Suppressor macrophage treated with lipopolysaccharide for 1 hour (primary cell): ENCODE measurements at places on chromosomes 12 and 14.

GRCh38 chr12:24088751-24089509 lies 139.5 kb upstream of the SOX5 start:
- DNase-seq, result no peak

DNA sequence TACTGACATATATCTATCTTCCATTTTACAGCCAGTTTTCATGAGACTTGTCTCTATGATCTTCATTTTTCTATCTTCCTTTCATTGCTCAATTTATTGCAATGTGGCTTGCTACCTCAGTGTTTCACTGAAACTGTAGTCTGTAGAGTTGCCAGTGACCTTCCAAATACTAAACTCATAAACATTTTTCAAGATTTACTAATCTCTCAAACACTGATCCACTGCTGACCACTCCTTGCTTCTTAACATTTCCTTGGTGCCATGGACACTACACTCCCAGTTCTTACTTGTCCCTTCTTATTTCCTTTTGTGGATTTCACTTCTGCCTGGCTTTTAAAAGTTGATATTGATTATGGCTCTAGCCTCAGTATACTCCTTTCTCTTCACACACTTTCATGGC lies 95.4 kb upstream of the SLCO1C1 start:
- no peak for DNase-seq

DNA sequence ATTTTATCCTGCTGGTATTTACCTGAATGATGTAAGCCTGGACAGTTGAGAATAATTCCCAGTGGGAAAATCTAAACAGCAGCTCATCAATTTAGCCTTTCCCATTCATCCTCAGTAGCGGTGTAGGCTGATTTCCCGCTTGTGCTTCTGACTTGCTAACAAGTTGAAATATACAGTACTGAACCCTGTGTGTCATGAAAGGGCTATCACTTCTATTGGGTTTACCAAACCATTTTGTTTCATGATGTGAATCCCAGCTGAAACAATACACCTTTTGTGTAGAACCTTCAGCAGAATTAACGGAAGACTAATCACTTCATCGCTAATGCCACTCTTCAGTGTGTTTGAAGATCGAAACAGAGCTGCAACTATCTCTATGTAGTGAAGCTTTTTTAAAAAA lies 88.4 kb downstream of the POLR3B start:
- DNase-seq, result no peak

GRCh38 chr14:21866479-21866878 lies 192.9 kb upstream of the OR4E1 start:
- no peak for DNase-seq

DNA sequence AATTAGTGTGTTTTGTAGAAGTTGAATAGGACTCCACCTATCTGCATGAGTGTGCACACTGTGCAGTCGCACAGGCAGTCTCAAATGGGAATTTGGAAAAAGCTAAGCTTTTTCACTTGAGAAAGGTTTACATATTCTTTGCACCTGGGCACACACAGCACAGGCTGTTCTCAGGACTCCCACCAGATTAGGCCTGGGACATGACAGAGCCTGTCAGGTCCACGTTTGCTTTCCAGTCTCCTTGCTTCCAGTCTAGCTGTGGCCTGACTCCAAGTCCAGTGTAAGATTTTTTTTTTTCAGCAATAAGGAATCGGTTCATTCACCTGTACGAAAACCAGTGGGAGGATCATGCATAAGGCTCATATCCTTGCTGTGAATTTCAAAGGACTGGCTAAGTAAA lies 181.3 kb downstream of the ZFP36L1 start:
- no peak for DNase-seq

- DNase-seq, result no peak
These were observed 137.2 kb upstream of the PLEKHA5 start for GRCh38 chr12:18992336-18992735.

DNA sequence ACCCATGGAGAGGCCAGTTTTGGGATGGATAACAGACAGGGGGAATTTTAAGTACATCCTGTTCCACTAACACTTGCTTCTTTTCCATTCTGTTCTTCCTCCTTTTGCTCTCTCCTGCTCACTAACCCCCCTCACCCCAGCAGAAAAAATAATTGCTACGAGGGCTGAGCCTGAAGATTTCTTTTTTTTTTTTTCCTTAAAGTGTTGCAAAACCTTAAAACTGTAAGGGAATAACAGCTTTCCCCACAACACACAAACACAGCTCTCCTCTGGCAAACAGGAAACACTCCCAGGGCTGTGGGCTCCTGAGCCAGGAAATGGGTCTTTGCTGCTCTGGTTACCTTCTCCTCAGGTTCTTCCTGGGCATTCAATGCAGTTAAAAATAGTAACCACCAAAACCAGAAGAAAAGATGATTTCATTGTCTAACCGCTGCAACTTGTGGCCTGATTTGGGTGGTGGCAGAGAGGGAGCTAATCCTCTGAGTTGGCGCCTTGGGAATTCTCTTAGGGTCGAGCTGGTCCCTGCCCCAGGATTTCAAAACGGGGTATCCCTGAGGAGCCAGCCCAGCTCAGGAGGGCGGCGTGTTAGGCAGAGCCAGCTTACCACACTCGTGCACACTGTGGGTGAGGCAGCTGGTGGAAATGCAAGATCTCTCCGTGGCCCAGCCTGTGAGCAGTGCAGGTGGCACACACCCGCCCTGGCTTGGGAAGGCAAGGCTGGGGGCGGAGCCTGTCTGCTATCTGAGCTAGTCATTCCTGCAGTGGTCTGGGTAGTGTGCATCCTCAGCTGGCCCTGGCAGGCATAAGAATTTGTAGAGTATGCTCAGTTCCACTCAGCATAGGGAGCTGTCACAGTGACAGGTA lies 17.1 kb upstream of the EMP1 start:
- no peak for DNase-seq
